A673 (cell line): ENCODE measurements at places on chromosomes 7 and 10. TPM values are rescaled to one million over a fixed set of nuclear protein-coding genes. Genes with fewer than 3 reads are reported as not detected.
A peak's percentile ranks its signal among the peaks of the same experiment; 100 is the strongest.

GRCh38 chr10:127027786-127028185, 122.6 kb downstream of the DOCK1 start:
- H3K27me3 ChIP-seq: no peaks in the 10 kb centered on the region
- H3K36me3 ChIP-seq: peaks cover 6% of the 10 kb centered on the region
- no peak overlapping the region for H3K27ac ChIP-seq
- no peaks in the 10 kb centered on the region for H3K4me1 ChIP-seq
- H3K4me3 ChIP-seq: no peak overlapping the region
- no peak for DNase-seq

GRCh38 chr7:137996386-137996851, 5.5 kb downstream of the CREB3L2 start:
- no peak for DNase-seq
- peaks cover 17% of the 10 kb centered on the region for H3K4me1 ChIP-seq
- no peak overlapping the region for H3K27ac ChIP-seq
- H3K4me3 ChIP-seq: no peak overlapping the region

The SPACDR gene
- total RNA-seq: 2.9 and 3.9 TPM in 2 replicates

GRCh38 chr7:71613313-71613712, 481.4 kb downstream of the GALNT17 start:
- H3K4me3 ChIP-seq: no peak overlapping the region
- H3K36me3 ChIP-seq: no peaks in the 10 kb centered on the region
- H3K4me1 ChIP-seq: no peaks in the 10 kb centered on the region
- no peak for DNase-seq

- H3K27me3 ChIP-seq: no peaks in the 10 kb centered on the region
- H3K4me1 ChIP-seq: no peaks in the 10 kb centered on the region
- H3K27ac ChIP-seq: no peak overlapping the region
- no peaks in the 10 kb centered on the region for H3K36me3 ChIP-seq
- H3K4me3 ChIP-seq: no peak overlapping the region
Measured at GRCh38 chr10:30813872-30814481, 184.4 kb upstream of the LYZL2 start.

GRCh38 chr10:63712717-63713115, 191.5 kb downstream of the REEP3 start:
- H3K27ac ChIP-seq: peak overlapping the region; percentile 79
- no peak overlapping the region for H3K4me3 ChIP-seq
- DNase-seq: no peak
- H3K36me3 ChIP-seq: no peaks in the 10 kb centered on the region
- peaks cover 57% of the 10 kb centered on the region for H3K4me1 ChIP-seq
- H3K27me3 ChIP-seq: no peaks in the 10 kb centered on the region

- DNase-seq: no peak
- H3K36me3 ChIP-seq: no peaks in the 10 kb centered on the region
- H3K27ac ChIP-seq: no peak overlapping the region
- no peak overlapping the region for H3K4me3 ChIP-seq
Measured at GRCh38 chr7:40723829-40724228, 589.0 kb downstream of the SUGCT start.

GRCh38 chr10:3995302-3996210, 210.5 kb upstream of the KLF6 start:
- no peaks in the 10 kb centered on the region for H3K36me3 ChIP-seq
- no peak overlapping the region for H3K27ac ChIP-seq
- H3K4me1 ChIP-seq: no peaks in the 10 kb centered on the region
- no peaks in the 10 kb centered on the region for H3K27me3 ChIP-seq

DNA sequence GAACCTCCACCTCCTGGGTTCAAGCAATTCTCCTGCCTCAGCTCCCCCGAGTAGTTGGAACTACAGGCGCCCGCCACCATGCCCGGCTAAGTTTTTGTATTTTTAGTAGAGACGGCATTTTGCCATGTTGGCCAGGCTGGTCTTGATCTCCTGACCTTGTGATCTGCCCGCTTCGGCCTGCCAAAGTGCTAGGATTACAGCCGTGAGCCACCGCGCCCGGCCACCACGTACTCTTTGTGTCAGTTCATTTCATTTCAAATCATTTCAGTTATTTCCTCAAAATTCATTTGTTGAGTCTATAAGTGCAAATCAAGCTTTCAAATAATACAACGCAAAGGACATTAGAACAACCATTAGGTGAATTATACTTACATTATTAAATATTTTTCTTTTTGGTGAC, 943.8 kb downstream of the TYW1 start:
- DNase-seq: no peak
- no peaks in the 10 kb centered on the region for H3K4me1 ChIP-seq
- H3K4me3 ChIP-seq: no peak overlapping the region
- H3K27me3 ChIP-seq: no peaks in the 10 kb centered on the region
- no peak overlapping the region for H3K27ac ChIP-seq
